ENCODE measurements at places on chromosomes 1 and 21.

DNA sequence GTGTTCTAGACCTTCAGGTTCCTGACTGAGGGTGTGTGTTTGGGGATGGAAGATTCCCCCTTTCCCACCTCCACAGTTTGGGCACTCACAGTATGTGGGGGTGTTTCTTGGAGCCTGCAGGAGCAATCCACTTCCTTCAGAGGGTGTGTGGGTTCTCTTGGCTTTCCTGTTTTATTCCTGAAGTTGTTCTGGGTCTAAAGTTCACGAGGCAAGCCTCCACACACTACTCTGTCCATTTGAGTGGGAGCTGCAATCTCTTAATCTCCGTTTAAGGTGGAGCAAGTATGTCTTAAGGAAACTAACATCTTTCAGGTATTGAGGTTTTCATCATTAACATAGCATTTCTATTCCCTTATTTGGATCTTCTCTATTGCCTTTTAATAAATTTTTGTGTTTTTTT is 141.8 kb downstream of the TENT5C start:
- DNase-seq = no peak

- DNase-seq = no peak
Measured at GRCh38 chr21:33229099-33229783, 497 bp upstream of the IFNAR2 start.

DNA sequence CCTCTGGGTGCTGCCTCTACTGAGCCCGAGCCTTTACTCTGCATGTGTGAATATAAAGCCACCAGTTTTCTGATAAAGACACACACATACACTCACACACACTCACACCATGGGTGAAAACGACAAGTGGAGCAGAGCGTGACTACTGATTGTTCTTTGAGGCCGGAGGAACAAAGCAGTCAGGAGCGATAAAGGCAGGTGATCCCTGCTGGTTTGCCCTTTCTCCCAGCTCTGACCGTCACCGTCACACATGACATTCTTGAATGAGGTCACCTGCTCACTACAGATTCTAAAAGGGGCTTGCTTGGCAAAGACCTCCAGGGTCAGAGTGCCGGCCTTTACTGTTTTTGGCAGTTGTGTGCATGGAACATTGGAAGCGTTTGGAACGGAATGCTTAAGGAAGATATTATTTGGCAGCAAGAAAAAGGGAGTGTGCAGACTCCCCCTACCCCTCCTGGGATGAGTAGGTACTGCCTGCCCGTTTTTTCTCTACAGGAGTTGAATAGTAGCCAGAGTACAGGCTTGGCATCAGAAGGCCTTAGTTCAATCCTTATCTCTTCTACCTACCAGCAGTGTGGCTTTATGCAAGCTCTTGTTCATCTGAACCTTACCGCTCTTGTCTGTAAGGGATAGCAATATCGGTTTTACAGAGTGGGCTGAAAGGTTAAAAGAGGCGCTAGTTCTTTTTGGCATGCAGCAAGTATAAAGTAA is 79.7 kb downstream of the PBX1 start:
- DNase-seq = no peak

DNA sequence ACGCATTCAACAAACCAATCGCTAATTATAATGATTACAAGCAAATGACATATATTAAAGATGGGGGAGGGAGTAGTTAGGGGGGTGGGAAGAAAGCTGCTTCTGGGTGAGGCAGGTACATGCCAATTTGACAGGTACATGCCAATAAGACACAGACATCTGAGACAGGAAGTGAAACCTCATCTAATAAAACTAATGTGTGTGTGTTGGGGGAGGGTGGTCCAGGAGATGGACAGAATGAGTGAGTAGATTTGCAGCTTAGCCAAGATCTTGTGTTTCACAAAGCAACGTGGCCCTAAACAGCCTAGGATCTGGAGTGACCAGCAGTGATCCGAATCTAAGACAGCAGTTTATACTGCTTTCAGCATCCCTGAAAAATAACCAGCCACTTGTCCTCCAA is 10.8 kb downstream of the CFAP45 start:
- no peak for DNase-seq

GRCh38 chr1:92953491-92953890 is 7.8 kb downstream of the DIPK1A start:
- DNase-seq = no peak

DNA sequence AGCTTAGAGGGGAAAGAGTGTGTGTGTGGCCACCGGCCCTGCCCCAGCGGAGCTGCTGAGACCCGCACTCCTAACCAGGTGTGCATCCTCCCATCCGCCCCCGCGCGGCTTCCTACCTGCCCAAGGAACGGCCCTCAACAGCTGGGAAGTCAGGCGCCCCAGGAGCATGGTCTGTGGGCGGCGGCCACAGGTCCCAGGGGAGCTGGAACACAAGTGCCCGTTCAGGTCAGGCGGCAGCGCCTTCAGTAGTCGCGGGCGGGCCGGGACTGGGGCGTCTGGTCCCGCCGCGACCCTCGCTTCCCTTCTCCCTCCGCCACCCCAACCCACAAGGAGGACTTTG is 448 bp downstream of the AURKAIP1 start:
- DNase-seq = no peak

GRCh38 chr21:45528981-45529784 is 13.1 kb downstream of the SLC19A1 start:
- DNase-seq = peak; percentile 15

Data from right hindlimb (tissue), 1 donor.